ENCODE measurements at places on chromosomes 16 and 17. TPM values are rescaled to one million over a fixed set of nuclear protein-coding genes. Genes with fewer than 3 reads are reported as not detected.
A peak's percentile ranks its signal among the peaks of the same experiment; 100 is the strongest.

- no peak for DNase-seq
These were observed 168.4 kb downstream of the CCDC182 start for GRCh38 chr17:57576744-57577143.

CA7 gene
- total RNA-seq = 0.50 TPM

NOG gene
- total RNA-seq = 7.5 TPM

GRCh38 chr17:33520426-33521330 lies 227.6 kb upstream of the ASIC2 start:
- peak; percentile 39 for DNase-seq

GRCh38 chr16:27434141-27435051 lies 32.4 kb downstream of the IL21R start:
- no peak for DNase-seq

DNA sequence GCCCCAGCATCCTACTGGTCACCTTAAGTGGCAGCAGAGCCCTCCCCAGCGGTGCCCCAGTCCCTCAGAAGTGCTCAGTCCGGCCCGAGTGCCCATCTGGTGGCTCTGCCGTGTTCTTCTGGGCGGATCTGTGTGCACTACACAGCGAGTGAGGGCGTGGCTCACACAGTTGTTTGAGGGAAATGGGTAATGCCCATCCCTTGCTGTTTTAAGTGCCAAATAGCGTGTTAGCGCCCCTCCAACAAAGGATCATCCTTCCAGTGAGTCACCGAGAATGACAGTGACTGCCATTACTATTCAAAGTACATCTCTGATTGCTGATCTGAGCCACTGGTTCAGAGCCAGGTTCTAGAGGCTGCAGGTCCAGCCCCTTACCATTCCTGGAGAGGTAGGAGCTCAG lies 152.0 kb downstream of the LGALS9B start:
- DNase-seq = no peak

SNN gene
- total RNA-seq = 58.1 TPM

Data from spinal cord (tissue), 10 donors.